ENCODE measurements at places on chromosomes 16 and 17.

DNA sequence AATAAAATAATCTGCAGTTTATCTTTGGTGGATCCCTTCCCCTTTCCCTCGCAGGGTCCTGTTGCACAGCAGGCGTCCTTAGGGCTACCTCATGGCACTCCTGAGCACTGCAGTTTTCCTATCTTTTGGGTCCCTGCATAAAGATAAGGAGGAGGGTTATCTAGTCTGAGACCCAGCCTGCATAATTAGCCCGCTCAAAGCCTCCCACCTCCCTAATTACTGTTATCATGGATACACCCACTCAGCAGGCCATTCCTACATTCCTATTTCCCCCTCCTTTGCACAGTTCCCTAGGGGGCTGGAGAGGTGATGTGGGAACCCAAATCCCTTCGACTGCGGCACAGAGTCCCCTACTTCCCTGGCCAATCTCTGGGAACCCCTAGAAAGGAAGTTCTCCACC, 5.1 kb upstream of the CLUH start:
- no peak overlapping the region for H3K4me3 ChIP-seq
- H3K27ac ChIP-seq, result no peak overlapping the region
- no peak for DNase-seq

GRCh38 chr17:9225305-9226101, 204.2 kb downstream of the NTN1 start:
- DNase-seq, result no peak
- H3K27ac ChIP-seq, result no peak overlapping the region
- no peaks in the 10 kb centered on the region for H3K4me1 ChIP-seq
- peaks cover 4% of the 10 kb centered on the region for H3K27me3 ChIP-seq

GRCh38 chr17:44416558-44417289, 27.3 kb upstream of the ITGA2B start:
- no peak for DNase-seq
- peaks cover 18% of the 10 kb centered on the region for H3K4me1 ChIP-seq
- no peaks in the 10 kb centered on the region for H3K27me3 ChIP-seq
- no peak overlapping the region for H3K27ac ChIP-seq
- H3K36me3 ChIP-seq, result peaks cover 38% of the 10 kb centered on the region

DNA sequence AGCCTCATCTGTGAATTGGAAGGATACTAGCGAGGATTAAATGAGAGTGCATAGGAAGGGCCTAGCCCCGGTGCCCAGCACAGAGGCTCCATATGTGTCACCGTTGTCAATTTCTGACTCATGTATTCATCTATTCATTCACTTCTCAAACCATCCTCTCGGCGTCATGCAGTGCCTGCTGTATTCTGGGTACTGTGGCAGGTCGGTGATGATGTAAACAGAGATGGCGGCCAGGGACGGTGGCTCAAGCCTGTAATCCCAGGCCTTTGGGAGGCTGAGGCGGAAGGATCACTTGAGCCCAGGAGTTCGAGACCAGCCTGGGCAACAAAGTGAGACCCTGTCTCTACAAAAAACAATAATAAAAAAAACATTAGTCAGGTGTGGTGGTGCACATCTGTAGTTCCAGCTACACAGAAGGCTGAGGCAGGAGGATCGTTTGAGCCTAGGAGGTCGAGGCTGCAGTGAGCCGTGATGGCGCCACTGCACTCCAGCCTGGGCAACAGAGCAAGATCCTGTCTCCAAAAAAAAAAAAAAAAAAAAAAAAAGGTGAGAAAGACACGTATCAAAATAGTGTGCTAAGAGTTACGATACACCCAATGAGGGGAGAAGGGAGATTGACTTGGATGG, 4.3 kb upstream of the PPP1R1B start:
- H3K27ac ChIP-seq, result peak overlapping the region; percentile 77
- peaks cover 23% of the 10 kb centered on the region for H3K27me3 ChIP-seq
- DNase-seq, result peak; percentile 35
- no peaks in the 10 kb centered on the region for H3K36me3 ChIP-seq
- peaks cover 23% of the 10 kb centered on the region for H3K4me1 ChIP-seq

DNA sequence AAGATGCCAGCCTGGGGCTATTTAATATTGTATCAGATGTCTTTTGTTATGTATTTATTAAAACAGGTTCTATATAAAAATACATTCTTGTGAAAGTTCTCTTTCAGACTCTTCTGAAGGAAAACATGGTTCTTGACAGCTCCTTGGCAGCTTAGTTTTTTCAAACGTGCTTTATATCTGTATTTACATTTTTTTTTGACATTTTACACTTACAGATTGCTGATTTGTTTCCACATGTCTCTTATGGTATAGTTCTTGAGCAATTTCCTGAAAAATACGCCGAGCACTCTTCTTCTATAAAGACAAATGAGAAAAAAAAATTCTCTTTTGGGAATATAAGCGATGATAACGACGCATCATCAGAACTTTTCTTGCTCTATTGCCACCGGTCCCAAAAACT, 9.5 kb downstream of the IGSF6 start:
- H3K4me3 ChIP-seq, result no peak overlapping the region
- DNase-seq, result no peak
- H3K36me3 ChIP-seq, result peaks cover 5% of the 10 kb centered on the region

- peaks cover 3% of the 10 kb centered on the region for H3K4me1 ChIP-seq
- no peaks in the 10 kb centered on the region for H3K27me3 ChIP-seq
- DNase-seq, result no peak
- no peak overlapping the region for H3K4me3 ChIP-seq
- peaks cover 4% of the 10 kb centered on the region for H3K36me3 ChIP-seq
Observed at GRCh38 chr16:87411375-87412271, 19.5 kb downstream of the MAP1LC3B start.

DNA sequence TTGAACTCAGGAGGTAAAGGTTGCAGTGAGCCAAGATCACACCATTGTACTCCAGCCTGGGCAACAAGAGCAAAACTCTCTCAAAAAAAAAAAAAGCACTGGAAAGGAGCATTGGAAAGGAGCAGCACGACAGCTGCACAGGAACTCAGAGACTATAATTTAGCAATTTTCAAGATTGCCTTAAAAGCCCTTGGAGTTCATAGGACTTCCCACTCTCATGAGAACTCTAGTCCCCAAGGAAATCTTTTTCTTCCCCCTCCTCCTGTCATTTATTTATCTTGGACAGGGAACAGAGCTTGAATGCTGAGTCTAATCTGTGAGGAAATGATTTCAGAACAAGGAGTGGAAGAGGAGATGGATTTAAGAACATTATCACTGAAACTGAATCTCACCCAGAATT, 69.0 kb downstream of the PLXDC1 start:
- no peak for DNase-seq
- no peaks in the 10 kb centered on the region for H3K27me3 ChIP-seq

DNA sequence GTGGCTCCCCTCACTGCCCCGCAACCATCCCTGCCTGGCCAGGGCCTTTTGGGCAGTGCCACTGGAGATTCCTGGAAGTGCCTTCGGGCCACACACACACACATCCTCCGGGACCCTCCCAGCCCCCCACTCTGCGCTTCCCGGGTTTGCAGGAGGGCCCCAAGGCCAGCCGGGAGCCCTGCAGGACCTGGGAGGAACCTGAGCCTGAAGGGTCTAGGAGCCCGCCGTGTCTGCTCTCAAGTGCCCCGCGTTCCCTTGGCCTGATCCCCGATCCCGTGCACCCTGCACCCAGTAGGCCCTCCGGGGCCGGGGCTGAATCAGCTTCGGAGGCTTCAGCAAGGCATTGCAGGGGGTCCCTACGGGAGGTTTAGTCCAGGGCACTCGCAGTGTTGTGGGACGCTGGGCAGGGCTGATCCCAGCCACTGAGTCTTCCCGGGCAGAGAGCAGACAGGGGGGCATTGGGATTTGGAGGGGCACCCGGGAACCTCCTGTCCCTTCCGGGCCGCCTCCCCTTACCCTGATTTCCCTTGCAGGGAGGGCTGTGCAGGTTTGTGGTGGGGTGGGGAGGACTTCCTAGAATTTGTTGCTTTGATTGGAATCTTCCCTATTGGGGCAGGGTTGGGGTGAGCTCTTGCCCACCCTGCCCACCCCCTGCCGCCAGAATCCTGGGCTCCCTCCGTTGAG, 36.9 kb downstream of the TMEM235 start:
- H3K27me3 ChIP-seq, result no peaks in the 10 kb centered on the region
- no peak overlapping the region for H3K4me3 ChIP-seq
- DNase-seq, result no peak

DNA sequence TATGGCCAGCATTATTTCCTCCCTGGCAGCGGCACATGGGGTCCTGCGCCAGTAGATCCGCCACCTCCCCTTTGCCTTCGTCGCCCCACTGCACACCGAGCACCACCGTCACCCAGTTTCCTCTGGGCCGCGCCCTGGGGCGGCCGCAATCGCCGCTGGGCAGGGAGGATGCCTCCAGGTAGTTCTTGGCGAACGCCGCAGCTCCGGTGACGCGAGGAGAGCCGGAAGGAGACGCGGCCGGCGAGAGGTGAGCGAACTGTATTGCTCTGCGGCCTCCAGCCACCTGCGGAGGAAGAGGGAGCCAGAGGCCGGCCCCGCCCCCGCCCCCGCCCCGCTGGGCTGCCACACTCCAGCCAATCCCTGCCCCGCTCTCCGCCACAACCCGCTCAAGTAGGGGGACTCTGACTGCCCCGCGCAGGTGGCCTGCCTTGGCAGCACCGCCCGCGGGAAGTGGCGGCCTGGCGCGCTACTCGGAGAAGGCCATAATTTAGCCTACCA, 11.8 kb upstream of the SLFN13 start:
- peak; percentile 59 for DNase-seq
- peaks cover 12% of the 10 kb centered on the region for H3K36me3 ChIP-seq
- peaks cover 19% of the 10 kb centered on the region for H3K4me1 ChIP-seq
- peak overlapping the region; percentile 69 for H3K4me3 ChIP-seq
- H3K27ac ChIP-seq, result peak overlapping the region; percentile 65
- H3K27me3 ChIP-seq, result no peaks in the 10 kb centered on the region

GRCh38 chr16:180681-181564, 664 bp downstream of the HBQ1 start:
- peaks cover 3% of the 10 kb centered on the region for H3K36me3 ChIP-seq
- DNase-seq, result peak; percentile 90
- peaks cover 30% of the 10 kb centered on the region for H3K27me3 ChIP-seq

DNA sequence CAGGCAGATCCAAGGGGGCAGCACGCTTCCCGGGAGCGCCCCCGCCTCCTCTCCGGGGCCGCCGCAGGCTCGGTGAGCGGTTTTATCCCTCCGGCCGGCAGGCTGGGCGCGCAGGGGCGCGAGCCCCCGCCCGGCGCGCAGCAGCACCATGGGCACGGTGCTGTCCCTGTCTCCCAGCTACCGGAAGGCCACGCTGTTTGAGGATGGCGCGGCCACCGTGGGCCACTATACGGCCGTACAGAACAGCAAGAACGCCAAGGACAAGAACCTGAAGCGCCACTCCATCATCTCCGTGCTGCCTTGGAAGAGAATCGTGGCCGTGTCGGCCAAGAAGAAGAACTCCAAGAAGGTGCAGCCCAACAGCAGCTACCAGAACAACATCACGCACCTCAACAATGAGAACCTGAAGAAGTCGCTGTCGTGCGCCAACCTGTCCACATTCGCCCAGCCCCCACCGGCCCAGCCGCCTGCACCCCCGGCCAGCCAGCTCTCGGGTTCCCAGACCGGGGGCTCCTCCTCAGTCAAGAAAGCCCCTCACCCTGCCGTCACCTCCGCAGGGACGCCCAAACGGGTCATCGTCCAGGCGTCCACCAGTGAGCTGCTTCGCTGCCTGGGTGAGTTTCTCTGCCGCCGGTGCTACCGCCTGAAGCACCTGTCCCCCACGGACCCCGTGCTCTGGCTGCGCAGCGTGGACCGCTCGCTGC, 832 bp downstream of the CDK5R1 start:
- H3K4me1 ChIP-seq, result peaks cover 57% of the 10 kb centered on the region
- H3K27ac ChIP-seq, result peak overlapping the region; percentile 89
- H3K27me3 ChIP-seq, result no peaks in the 10 kb centered on the region
- H3K36me3 ChIP-seq, result peaks cover 33% of the 10 kb centered on the region

DNA sequence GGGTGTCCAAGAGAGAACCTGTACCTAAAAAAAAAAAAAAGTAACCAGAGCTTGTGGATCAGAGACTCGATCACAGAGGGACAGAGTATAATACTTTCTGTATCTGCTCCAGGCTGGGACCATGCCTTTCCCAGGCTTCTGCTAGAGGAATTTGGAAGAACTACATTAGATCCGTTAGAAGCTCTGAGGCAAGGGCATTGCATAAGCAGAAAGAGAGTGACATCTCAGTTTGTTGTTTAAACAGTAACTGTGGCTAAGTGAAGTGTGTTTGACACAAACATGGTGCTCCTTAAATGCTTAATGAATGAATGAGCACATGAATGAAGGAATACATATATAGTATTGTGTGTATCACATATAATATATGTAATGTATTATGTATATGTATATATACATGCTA, 131.2 kb downstream of the HS3ST3B1 start:
- no peaks in the 10 kb centered on the region for H3K36me3 ChIP-seq
- peaks cover 40% of the 10 kb centered on the region for H3K4me1 ChIP-seq
- H3K27me3 ChIP-seq, result no peaks in the 10 kb centered on the region
- no peak overlapping the region for H3K27ac ChIP-seq

GRCh38 chr16:76343769-76344168, 66.6 kb downstream of the CNTNAP4 start:
- no peaks in the 10 kb centered on the region for H3K4me1 ChIP-seq
- DNase-seq, result no peak
- H3K4me3 ChIP-seq, result no peak overlapping the region
- no peaks in the 10 kb centered on the region for H3K27me3 ChIP-seq
- H3K36me3 ChIP-seq, result no peaks in the 10 kb centered on the region

DNA sequence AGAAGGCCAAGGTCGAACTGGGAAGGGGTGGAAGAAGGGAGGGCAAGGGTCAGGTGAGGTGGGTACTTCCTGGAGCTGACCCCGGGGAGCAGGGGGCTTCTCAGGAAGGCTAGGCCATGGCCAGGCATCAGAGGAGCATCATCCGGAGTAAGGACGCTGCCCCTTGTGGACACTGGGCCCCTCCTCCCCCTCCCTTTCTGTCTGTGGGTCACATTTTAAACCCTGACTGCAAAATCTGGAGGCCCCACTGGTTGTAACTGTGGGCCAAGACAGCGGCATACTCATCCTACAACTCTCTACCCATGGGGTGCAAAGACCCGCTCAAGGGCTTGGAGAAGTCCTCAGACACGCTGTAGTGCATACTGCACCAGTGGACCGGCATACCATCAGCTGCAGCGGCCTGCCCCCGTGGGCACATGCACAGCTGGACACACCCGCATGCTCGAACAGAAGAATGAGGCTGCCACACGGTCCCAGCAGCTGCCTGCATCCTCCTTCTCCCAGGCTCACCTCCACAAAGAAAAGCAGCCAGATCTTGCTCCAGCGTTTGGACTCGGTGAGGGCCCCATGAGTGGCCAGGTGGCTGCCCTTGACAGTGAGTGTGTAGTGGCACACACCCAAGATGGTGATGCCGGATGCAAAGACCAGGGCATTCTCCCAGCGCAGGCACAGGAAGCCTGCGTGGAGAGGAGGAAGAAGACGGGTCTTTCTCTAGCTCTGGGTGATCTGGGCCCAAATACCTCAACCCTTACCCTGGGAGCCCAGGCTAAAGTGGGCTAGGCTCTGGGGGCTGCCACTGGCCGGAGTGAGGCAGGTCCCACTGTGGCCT, 1.2 kb downstream of the FADS6 start:
- H3K27ac ChIP-seq, result no peak overlapping the region
- no peak for DNase-seq
- no peaks in the 10 kb centered on the region for H3K36me3 ChIP-seq
- H3K4me1 ChIP-seq, result peaks cover 3% of the 10 kb centered on the region
- peaks cover 40% of the 10 kb centered on the region for H3K27me3 ChIP-seq

DNA sequence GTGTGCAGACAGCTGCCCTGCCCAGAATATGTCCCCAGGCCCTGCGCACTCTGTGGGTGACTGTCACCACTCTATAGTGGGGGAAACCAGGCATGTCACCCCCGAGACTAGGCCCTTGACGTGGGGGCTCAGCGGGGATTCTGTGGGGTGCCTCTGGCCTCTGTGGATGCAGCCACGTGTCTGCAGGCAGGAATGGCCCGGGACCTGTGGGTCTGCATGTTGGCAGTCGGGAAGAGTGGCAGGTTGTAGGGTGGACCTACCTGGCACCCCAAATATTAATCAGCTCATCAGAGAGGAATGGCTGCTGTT, 954 bp downstream of the IL32 start:
- peak overlapping the region; percentile 100 for H3K4me3 ChIP-seq
- no peak for DNase-seq
- H3K4me1 ChIP-seq, result peaks cover 64% of the 10 kb centered on the region
- H3K27ac ChIP-seq, result peak overlapping the region; percentile 100
- peaks cover 41% of the 10 kb centered on the region for H3K36me3 ChIP-seq

Measured in activated naive CD8-positive, alpha-beta T cell treated with anti-CD3 and anti-CD28 coated beads, Interleukin-2, amount 50 U/mL, for 24 hours (primary cell).